ENCODE measurements at places on chromosomes 2 and 18.

DNA sequence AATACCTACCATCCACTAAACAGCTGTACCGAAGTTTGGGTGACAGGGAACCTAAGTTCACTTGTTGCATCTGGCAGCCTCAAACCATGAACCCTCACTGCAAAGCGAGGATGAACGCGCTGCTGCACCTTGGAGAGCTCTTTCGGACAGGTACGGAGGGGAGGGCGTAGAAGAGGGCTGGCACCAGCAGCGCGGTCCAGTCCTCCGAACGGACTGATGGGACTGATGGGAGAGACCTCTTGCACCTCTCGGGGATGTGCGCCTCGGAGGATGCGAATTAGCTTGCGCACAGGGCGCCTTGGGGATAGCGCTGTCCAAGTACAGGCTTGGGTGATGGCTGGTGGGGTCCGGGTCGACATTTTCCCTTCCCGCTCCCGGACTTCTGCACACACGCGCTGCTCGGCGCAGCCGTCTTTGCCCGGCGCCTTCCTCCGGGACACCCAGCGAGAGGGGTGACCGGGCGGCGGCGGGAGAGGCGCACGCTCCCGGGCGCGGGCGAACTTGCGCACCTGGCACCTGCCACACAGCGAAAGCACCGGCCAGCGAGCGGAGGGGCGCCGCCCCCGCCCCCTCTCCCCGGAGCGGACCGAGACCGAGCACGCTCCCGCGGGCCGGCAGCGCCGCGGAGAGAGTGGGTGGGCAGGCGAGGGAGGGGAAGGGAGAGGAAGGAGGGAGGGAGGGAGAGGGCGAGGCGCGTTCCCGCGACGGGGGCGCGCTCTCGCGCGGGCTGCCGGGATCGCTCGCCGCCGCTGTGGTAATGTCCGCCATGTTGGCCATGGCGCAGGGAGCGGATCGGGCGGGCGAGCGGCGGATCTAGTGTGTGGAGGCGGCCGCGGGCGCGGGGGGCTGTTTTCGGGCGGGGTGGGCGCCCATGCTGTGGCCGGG is at the start of gene EPC2:
EPC2 (plus strand) TSS at position 754 of the 885 bp plus-strand sequence. CDS start 267 bp downstream, outside the sequence.
- peak; percentile 74 for DNase-seq

DNA sequence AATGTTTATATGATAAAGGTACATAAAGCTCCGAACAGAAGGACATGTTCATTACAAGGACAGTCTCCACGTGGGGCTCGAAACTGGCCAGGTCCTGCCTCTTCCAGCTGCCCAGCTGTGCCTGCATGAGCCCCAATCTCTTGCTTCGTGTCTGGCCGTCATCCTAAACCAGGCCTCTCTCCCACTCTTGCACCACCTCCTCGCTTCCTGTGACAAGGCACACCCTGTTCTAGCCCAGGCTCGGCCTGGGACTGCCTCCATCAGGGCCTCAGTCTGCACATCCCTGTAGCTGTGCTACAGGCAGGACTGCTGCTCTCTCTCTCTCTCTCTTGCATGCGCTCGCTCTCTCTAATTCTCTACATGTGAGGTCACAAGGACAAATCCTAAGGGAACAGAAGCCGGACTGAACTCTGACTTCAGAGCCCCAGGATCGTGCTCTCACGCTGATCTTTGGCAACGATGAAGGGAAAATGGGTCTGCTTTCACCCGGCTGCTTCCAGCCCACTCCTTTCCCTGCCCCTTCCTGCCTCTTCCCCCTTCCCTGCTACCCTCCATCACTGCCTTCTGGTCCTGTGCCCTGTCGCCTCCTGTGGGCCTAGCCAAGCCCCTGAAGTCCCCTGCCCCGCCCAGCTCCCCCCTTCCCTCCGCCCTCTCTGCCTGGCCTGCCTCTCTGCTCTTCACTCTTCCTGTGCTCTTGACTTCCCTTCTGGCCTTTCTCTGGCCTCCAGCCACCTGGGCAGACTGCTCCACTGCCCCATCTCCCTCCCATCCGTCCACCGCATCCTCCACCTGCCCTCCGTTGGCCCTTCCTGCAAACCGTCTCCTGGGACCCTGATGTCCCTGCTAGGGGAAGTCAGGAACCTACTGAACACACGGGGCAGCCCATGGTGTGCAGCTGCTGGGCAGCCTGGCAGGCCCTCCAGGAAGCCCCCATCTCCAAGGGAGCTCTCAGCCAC is 7.8 kb upstream of the GPR55 start:
- DNase-seq = no peak

- DNase-seq = no peak
Measured at GRCh38 chr2:113064898-113065297, 2.9 kb upstream of the IL1F10 start.

GRCh38 chr18:9608728-9609127 is 5.6 kb downstream of the PPP4R1 start:
- no peak for DNase-seq

DNA sequence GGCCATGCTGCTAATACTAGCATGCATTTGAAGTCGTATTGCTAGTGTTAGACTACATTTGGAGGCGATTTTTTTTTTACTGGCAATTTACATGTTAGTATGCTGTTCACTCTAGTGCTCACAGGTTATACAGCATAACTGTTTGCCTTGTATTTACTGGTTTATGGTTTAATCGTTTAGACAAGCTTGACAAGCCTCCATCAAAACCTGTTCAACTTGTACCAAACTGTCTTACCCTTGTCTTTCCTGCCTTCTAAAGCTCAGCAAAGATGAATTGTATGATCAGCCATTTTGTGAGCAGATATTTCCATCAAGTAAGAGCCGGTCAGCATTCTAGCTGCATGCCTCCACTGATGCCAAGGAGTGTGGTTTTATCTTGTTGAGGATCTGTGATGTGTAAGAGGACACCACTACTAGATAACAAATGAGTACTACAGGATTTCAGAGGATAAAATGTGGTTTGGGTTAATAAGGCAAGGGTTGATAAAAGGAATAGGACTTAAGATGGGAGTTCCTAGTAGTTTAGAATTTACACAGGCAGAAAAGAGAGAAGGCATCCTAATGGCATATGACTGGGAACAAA is 68.4 kb upstream of the ITM2C start:
- no peak for DNase-seq

DNA sequence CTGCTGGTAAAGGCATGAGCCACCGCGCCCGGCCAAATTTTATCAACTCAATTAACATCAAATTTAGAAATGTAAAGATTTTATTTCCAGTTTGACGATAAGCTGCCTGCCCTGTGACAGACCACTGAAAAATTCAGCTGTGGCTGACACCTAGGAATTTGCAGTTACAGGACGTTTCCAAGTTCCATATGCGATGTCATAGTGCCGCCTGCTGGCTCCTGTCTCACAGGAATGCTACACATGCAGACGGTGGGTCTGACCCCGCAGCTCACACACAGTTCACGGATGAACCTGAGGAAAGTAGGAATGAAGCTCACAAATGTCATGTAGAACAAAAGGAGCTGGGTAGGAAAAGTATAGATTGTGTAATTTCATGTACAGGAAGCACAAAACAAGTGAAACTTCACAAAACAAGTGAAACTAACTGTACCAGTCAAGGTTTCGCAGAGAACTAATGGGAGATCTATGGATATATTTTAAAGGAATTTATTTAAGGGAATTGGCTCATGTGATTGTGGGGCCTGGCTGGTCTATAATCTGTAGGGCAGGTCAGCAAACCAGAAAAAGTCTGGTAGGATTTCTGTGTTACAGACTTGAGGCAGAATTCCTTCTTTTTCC is 13.2 kb upstream of the SEH1L start:
- DNase-seq = peak; percentile 62

- no peak for DNase-seq
Measured at GRCh38 chr2:234981197-234982095, 29.6 kb downstream of the SH3BP4 start.

DNA sequence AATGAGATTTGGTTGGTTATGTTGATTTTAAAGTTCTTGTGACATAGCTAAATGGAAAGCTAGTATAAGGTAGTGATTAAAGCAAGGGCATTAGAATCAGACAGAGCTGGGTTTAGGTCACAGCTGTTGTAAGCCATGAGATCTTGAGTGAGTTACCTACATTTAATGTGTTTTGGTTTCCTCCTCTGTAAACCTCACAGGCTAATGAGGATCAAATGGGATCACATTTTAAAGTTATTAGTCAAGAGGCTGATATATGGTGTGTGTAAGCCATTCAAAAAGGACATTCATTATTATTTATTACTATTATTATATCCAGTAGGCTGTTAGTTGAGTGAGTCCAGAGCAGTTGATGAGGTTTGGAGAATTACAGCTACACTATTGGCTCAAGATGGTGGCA is 416.2 kb downstream of the IRS1 start:
- DNase-seq = no peak

DNA sequence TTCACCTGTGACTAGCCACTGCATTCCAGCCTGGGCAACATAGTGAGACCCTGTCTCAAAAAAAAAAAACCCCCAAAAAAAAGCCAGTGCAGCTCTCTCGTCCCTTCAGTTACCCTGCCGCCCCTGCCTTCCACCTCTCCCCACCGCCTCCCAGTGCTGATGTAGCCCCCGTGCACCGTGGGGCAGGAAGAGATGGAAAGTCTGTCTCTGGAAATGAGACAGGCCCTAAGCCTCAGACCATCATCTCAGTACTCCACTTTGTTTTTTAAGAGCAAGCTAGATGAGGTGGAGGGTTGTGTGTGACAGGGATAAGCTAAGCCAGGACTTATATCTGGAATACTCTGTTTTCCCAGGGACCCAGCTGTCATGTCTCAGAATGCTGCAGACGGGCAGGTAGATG is 32.0 kb downstream of the MERTK start:
- DNase-seq = no peak

DNA sequence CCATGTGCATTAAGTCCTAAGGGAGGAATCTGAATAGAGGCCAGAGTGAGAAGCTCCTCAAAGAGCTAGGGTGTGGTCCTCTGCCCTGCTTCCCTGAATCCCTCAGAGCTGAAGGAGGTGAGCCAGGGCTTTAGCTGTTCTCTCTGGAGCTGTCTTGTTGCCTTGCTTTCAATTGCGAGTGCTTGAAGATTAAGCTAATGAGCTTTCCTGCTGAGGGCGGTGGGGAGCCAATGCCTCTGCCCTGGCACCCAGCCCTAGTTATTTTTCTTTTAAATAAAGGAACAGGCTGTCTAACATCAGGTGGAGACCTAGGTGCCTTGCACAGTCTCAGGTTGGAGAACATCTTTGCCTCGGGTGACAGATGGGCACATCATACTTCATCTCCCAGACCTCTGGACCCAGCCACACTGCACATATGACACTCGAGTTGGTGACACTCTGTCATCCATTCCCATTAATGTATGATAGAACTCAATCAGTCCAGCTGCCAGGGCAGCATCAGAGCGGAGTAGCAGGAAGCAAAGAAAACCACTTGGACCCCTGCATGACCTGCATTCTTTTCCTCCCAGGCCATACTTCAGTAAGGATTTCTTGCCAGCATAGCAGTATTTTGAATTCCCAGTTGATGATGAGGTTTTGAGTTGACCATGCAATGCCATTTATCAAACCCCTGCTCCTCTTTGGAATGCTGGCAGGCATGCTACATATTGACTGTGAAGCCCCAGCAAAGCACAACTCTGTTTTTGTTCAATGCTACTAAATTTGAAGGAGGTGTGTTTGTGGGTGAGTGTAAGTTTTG is 292.7 kb downstream of the RNF144A start:
- DNase-seq = no peak

GRCh38 chr18:3283908-3284307 is 22.0 kb downstream of the MYL12B start:
- no peak for DNase-seq

- no peak for DNase-seq
Measured at GRCh38 chr2:196331143-196331542, 159.8 kb upstream of the STK17B start.

GRCh38 chr2:205689820-205690219 is 7.5 kb downstream of the NRP2 start:
- DNase-seq = no peak

GRCh38 chr2:224954980-224955379 is 87.3 kb downstream of the DOCK10 start:
- no peak for DNase-seq

DNA sequence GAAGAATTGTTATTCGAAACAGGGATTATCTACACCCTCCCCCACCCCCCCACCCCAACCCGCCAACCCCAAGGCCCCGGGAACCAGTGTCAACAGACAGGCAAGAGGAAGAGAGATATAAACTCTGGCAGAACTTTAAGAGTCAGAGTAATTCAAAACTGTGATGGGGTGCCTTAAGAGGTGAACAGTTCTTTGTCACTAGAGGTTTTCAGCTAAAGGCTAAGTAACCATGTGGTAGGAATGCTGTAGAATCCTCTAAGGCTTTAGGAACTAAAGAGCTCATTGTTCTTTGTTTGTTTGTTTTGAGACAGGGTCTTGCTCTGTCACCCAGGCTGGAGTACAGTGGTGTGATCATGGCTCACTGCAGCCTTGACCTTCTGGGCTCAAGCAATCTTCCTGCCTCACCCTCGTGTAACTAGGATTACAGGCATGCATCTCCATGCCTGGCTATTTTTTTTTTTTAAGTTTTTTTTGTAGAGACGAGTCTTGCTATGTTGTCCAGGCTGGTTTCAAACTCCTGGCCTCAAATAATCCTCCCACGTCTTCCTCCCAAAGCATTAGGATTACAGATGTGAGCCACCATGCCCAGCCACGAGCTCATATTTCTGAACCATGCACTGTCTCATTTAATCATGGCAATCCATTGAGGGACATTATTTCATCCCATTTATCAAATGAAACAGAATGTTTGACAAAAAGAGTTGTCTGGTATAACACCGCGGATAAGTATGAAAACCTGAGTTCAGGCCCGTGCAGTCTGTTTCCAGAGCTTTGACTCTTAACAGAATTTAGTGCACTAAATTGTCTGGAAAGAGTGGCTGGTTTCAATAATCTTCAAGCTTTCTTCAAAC is 20.8 kb upstream of the TMEM17 start:
- DNase-seq = no peak

GRCh38 chr18:1849386-1849785 is 721.9 kb downstream of the METTL4 start:
- no peak for DNase-seq

GRCh38 chr2:136538489-136538888 is 226.9 kb upstream of the THSD7B start:
- no peak for DNase-seq

DNA sequence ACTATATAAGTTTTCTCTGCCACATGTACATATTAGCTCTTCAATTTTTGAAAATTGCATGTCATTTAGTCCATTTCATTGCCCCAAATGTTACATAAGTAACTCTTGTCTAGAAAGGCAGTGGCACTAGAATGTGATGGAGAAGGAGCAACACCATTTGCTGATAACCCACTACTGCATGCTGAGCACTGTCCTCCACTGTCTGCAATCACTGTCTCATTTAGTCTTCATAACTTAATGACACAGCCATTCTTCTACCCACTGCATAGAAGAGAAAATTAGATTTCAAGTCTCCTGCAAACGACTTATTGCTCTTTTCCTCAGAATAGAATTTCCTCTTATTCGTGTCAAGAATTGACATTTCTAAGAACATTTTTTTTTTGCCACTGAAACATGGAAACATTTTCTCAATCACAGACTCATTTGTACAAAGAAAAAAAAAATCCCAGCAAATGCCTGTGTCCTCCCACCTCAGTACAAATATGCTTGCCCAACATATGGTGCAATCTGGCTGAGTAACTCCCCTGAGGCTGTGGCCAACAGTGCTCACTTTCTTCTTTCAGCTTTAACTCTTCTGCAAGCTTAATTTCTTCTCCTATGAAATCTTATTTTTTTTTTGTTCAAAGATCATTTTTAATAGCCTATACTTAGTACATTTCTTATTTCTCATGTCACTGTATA is 768.6 kb upstream of the HS6ST1 start:
- DNase-seq = no peak

Measured in stimulated activated CD8-positive, alpha-beta memory T cell treated with anti-CD3 and anti-CD28 coated beads, Interleukin-15, amount 100 ng/mL, for 1 hour (primary cell).